ENCODE measurements at places on chromosomes 4 and X. TPM values are rescaled to one million over a fixed set of nuclear protein-coding genes. Genes with fewer than 3 reads are reported as not detected.

DNA sequence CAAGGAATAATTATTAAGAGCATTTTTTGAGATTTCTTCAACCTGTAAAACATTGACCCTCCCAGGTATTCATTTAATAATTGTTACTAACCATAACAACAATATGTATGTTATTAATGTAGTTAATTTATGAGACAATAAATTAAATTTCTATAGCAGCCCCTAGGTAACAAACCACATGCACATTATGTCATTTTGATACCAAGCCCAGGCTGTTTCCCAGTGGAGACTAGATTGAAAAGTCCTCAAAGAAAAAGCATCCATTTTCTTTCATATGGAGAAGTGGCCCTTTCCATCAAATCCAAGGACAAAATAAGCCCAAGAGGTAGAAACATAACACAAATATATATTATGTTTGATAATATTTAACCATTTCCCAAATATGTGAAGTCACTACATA lies 104.3 kb upstream of the GK2 start:
- no peak for DNase-seq

GRCh38 chr4:128865132-128865531 lies 55.6 kb downstream of the JADE1 start:
- no peak for DNase-seq

DNA sequence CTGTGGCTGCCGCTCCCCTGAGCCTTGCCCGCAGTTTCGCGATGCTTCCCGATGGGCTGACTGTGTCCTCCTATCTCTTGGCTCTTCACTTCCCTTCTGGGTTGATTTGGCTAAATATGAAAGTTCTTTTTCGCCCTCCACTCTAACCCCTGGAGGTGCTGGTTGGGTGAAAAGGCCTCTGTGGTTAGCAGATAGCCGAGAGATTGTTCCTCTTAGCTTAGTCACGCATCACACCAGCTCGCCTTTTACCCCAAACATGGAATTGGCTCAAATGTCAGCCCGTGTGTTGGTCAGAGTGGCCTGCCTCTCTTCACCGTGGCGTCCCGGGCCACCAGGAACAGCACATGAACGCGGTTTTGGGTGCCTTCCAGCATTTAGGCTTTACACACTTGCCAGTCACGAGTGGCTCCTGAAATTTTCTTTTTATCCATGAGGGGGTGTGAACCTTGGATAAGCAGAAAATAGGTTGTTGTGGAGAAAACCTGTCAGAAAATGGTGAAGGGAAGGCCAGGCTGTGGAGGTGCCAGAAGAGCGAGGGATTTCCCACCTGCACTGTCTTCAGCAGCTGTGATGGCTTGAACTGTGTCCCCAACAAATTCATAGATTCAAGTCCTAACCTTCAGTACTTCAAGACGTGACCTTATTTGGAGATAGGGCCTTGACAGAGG lies 8.9 kb downstream of the CLCN4 start:
- no peak for DNase-seq

DNA sequence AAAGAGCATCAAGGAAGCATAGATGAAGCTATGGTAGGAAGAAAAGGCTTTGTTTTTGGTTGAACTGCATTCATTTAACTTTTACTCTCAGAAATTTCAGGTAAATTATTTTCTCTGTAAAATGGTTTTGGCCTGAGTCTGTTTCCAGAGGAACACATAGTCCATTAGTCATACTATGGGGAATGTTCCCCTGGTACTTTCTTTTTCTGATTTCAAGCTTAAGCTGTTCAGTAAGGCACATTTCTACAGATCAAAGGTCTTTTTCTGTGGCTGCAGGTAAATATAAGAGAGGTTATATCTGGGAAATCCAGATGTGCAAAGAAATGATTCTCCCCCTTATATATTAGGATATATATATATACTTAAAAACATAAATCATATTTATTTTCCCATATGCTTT lies 1744.4 kb upstream of the ADGRL3 start:
- DNase-seq, result no peak

- DNase-seq, result no peak
Observed at GRCh38 chr4:11488657-11489452, 60.2 kb upstream of the HS3ST1 start.

- DNase-seq, result no peak
Observed at GRCh38 chr4:70660106-70660505, 6.2 kb downstream of the JCHAIN start.

DNA sequence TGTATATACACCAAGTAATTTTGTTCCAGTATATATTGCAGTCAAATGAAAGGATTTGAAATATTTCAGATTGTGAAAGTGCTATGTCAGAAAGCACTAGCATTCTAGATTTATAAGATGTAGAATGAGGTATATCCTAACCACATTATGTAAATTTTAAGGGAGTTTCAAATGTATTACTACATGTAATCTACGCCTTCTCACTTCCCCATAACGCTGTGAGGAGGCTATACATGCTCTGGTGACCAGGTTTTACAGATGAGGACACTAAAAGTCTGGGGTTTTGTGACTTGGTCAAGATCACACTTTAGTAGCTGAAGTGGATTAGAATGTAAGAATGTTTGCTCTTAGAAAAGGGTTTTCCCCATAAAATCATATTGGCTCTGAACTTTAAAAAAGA lies 8.1 kb downstream of the ENPEP start:
- DNase-seq, result no peak

DNA sequence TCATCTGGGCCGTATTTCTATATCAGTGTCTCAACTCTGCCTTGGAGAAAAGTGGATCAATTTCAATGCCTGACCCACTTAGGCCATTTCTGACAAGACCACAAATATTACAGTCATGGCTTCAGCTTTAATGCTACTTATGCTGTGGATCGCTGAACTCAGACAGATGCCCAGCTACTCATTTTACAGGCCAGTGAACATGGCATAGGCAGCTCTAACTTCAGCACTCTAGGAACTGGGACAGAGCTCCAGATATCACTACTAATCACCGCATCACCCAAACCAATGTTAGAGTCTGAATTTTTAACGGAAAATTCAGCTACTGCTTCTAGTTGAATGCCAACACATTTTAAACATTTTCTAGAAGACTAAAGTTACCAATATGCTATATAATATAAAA lies 809.6 kb upstream of the FRG1 start:
- DNase-seq, result no peak

- DNase-seq, result no peak
Observed at GRCh38 chr4:48311896-48312295, 29.4 kb upstream of the SLAIN2 start.

- no peak for DNase-seq
Observed at GRCh38 chr4:25970226-25970675, 56.2 kb downstream of the SMIM20 start.

GRCh38 chr4:87002682-87003043 lies 67.9 kb downstream of the AFF1 start:
- no peak for DNase-seq

DNA sequence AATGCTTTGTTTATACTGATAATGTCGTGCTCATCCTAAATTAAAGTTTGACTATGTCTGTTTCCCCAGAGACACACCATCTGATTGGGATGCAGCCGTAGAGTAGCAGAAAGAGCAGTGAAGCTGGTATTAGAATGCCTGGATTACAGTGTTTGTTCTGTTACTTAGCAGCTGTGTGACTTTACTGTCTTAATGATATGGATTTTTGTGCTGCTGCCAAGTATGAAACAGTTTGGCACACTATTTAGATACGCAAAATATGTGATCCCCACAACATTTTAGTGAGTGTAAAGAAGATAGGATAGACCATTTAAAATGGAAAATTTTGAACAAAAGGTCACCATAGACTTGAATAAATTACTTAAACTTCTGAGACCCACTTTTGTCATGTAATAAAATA lies 1.2 kb upstream of the CHIC1 start:
- no peak for DNase-seq

- DNase-seq, result peak; percentile 91
Observed at GRCh38 chr4:185774845-185775680, 36.9 kb downstream of the SORBS2 start.

DNA sequence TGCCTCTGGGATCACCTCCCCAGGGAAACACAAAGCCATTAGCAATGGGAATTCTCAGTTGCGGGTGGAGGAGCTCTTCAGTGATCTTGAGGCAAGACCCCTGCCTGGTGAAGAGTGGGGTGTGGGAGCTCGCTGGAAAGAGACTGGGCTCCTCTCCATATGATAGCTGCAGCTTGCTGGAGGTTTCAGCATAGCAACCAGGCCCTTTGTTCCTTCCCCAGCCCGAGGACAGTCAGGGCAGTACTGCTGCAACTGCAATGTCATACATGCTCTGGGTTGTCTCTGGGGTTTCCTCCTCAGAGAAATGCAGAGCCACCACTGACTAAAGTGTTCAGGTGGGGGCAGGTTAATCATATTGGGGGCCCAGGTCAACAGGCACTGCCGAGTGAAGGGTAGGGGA lies 81.3 kb downstream of the ARHGAP24 start:
- no peak for DNase-seq

DNA sequence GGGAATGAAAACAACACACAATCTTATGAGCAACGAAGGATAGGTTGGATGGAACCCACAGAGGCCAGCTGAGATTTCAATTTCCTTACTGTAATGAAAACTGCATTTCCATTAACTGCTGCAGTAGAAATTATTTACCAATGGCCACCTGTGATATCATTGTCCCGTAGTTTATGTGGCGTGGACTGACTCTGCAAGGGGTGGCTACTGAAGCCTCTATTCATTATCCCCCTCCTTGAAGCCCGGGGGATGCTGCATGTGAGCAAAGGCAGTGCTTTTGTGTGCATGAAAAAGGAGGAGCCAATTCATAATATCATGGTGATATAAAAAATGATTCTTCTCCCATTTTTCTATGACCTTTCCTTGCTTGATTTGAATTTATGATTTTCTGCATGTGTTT lies 207.8 kb downstream of the PTTG2 start:
- no peak for DNase-seq

- peak; percentile 55 for DNase-seq
Observed at GRCh38 chr4:54539500-54540029, 118.2 kb upstream of the KIT start.

DNA sequence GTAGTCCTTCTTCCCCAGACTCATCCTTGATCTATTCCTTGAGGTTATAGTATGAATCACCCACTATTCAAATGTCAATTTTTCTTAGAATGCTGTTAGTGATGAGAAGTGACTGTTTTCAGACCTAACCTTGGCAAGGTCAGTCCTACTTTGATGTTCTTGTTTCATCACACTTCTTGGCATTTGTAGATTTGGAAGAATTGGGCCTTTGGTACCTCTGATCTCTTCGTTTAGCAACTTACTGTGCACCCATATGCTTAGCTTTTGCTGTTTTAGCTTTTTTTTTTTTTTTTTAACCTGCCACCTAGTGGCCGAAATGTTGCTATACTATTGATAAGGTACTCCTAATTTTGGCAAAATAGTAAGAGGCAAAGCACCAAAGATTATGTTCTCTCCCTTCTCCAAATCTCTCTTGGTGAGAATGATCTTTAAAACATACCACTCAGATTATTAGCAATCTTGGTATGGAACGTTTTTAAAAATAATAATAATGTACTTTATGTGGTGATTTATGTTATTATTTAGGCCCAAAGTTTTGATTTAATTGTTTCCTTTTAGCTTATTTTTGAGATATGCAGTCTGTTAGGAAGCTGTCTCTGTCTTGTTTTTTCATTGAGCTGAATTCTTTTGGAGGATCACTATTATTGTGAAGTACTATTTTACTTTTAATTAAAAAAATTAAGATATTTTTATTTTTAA lies 16.6 kb downstream of the DCK start:
- DNase-seq, result no peak

- DNase-seq, result no peak
Observed at GRCh38 chr4:14333616-14334015, 668.7 kb upstream of the CPEB2 start.

- no peak for DNase-seq
Observed at GRCh38 chrX:21700967-21701366, 42.8 kb upstream of the KLHL34 start.

GRCh38 chr4:169634975-169635374 lies 14.6 kb downstream of the CLCN3 start:
- no peak for DNase-seq

DNA sequence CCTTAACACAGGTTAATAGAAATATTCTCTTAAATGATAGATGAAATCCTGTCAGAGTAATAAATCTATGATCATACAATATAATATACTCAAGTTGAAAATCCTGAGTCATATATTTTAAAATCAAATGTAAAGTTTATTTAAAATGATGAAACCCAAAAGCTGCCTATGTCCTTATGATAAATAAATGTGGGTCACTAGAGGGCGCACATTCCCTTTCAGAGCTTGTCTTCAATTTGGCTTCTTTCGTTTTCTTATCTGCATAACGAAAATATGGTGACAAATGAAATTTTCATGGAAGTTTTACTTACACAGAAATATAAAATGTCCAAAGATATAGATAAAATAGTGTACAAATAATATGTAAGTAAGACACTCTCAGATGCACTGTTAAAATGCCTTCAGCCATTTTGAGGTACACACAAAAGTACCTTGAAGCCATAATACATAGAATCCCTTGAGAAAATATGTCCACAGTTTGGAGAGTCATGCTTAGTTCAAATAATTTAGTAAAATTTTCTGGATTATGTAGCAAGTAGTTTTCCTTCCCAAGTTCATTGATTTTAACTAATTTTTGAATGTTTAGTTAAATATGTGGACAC lies 680.4 kb downstream of the DMD start:
- no peak for DNase-seq

The NUDT11 gene
- total RNA-seq, result 3.3 TPM

The NLGN4X gene
- total RNA-seq, result not detected

The ATP7A gene
- 4.2 TPM for total RNA-seq

The SPOCK3 gene
- total RNA-seq, result not detected

The SLC7A11 gene
- total RNA-seq, result 10.3 TPM

The RTL9 gene
- total RNA-seq, result 0.30 TPM

The USP26 gene
- not detected for total RNA-seq

The ZFP92 gene
- 0.07 TPM for total RNA-seq

The DRD5 gene
- total RNA-seq, result not detected

The RS1 gene
- not detected for total RNA-seq

The ATOH1 gene
- total RNA-seq, result not detected

The PGAM4 gene
- not detected for total RNA-seq

The SCML2 gene
- 4.9 TPM for total RNA-seq

The STEEP1 gene
- 60.2 TPM for total RNA-seq

The WDFY3 gene
- total RNA-seq, result 3.8 TPM

The PPEF1 gene
- not detected for total RNA-seq
